ENCODE measurements at places on chromosomes 16 and 17.

DNA sequence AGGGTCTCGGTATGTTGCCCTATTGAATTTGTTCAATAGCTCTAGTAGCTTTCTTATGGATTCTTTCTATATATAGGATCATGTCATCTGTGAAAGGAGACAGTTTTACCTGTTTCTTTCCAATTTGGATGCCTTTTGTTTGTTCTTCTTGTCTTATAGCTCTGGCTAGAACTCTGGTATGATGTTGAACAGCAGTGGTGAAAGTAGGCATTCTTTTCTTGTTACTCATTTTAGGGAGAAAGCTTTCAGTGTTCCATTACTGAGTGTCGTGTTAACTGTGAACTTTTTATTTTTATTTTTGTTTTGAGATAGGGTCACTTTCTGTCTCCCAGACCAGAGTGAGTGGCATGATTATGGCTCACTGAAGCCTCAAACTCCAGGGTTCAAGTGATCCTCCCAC is 21.2 kb downstream of the EFCAB5 start:
- no peak for DNase-seq

DNA sequence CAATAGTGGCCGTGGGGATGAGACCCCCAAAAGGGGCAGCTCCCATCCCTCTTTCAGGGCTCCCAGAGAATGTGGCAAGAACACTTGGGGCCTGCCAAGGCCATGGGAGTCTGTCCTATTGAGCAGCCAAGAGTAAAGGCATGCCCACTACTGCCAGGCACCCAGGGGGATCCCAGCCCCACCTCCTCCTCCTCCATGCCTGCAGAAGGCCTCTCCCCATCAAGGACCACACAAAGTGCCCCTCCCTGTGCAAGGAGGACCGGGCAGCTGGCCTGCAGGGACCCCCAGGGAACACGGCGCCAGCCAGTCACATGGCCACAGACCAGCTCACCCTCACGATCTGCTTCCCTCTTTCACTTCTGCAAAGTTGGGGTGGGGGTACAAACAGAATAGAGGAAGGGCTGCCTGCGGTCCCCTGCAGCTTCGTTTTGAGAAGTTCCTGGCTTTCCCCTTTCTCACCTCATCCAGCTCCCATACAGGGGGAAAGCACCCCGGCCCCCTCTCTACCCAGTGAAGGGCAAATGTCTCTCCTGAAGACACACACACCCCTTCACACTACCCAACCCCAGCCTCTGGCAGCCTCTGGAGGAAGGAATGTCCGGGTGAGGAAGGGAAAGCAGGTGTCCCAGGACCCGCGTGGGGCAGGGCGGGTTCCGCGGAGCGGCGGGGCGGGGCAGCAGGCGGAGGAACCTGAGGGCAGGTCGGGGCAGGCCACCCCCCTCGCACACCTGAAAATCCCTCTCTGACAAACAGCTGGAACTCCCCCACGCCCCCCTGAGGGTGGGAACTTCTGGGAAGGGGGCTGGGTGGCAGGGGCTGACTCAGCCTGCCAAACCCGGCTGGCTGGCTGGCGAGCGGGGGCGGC is 2.0 kb downstream of the PPP1R9B start:
- peak; percentile 60 for DNase-seq

DNA sequence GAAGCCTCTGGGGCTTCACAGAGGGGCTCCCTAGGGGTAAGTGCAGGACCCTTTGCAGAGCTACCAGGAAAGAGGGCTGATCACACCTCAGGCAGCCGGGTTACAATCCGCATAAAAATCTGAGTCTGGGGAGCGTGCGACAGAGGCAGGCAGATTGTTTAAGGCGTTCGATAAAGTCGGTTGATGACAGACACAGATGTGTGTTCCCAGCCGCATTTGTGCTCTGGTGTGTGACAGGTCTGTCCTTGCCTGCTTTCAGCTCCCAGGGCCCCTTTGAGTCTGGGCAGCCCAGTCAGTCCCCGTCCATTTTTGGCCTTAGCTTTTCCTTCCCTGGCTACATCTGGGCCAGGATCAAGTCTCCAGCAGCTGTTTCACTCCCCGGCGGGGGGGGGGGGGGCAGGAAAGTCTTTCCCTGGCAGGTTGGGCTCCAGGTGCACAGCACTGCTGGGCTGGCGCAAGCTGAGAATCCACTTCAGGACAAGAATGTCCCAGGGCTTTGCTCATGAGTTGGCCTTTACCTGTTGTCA is 1.3 kb upstream of the ZACN start:
- no peak for DNase-seq

GRCh38 chr17:10022416-10022815 is 117.3 kb upstream of the RCVRN start:
- DNase-seq = no peak

DNA sequence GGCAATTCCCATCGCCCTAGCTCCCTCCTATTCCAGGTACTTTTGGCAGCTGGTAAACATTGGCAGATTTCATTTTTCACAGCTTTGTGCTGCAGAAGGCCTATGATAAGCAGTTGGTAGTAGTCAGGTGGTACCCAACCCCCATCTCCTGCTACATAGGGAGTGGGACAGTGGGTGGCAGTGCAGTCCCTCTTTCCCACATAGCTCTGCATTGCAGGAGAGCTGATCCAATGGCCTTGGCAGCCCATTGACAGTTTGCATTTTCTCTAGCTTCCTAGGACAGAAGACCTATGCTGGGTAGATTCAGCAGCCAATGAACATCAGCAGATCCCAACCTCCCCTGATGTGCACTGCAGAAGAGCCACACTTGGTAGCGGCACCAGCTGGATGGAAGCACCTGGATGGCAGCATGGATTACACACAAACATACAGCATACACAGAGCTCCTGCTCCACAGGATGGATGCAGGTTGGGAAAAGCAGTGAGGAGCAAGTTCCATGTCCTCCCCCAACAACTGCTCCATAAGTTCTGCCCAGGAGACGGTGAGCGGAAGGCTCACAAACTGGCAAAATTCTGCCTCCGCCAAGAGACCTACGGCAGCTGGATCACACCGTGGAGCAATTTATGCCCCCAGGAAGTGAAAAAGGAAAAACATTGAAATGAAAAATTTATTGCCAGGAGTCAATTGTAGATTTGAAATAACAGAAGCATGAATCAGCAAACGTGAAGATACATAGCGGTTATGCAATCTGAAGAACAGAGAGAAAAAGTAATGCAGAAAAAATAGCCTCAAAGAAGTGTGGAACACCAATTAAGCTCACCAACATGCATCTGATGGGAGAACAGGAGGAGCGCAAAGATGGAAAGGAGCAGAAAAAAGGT is 95.7 kb downstream of the CACNG1 start:
- no peak for DNase-seq

- no peak for DNase-seq
These were observed 25.6 kb upstream of the MAP2K6 start for GRCh38 chr17:69388822-69389442.

GRCh38 chr17:6313835-6314234 is 121.1 kb downstream of the AIPL1 start:
- no peak for DNase-seq

GRCh38 chr17:9022573-9023391 is 1.5 kb downstream of the NTN1 start:
- no peak for DNase-seq

- no peak for DNase-seq
These were observed 10.5 kb upstream of the GSE1 start for GRCh38 chr16:85602402-85603202.

GRCh38 chr17:75661531-75661930 is 5.4 kb downstream of the RECQL5 start:
- DNase-seq = no peak

GRCh38 chr17:80880648-80880985 is 111.0 kb upstream of the CHMP6 start:
- no peak for DNase-seq
